ENCODE measurements at places on chromosomes 6 and 20. TPM values are rescaled to one million over a fixed set of nuclear protein-coding genes. Genes with fewer than 3 reads are reported as not detected.

Gene FRS3
- total RNA-seq: 2.0 TPM

Gene CRISP2
- total RNA-seq: not detected

Gene NANP
- total RNA-seq: 8.0 TPM

Gene GJE1
- total RNA-seq: not detected

Gene OR12D3
- not detected for total RNA-seq

Gene CALHM5
- 0.06 TPM for total RNA-seq

Gene GPX5
- total RNA-seq: not detected

Gene GPR6
- not detected for total RNA-seq

Gene STK38
- total RNA-seq: 19.3 TPM

Gene BTNL2
- not detected for total RNA-seq

Gene SIRPD
- not detected for total RNA-seq

Gene GZF1
- 11.6 TPM for total RNA-seq

Gene ABT1
- total RNA-seq: 14.5 TPM

Gene PCSK2
- not detected for total RNA-seq

Measured in A549 treated with CpdA at 1 μM for 4 hours (cell line).